ENCODE measurements at places on chromosomes 4 and X.

GRCh38 chr4:40388239-40388638 lies 53.1 kb downstream of the CHRNA9 start:
- no peak for DNase-seq

GRCh38 chr4:122218762-122219161 lies 66.6 kb downstream of the BLTP1 start:
- DNase-seq = no peak

- DNase-seq = no peak
Measured at GRCh38 chr4:177225605-177226004, 84.1 kb upstream of the NEIL3 start.

DNA sequence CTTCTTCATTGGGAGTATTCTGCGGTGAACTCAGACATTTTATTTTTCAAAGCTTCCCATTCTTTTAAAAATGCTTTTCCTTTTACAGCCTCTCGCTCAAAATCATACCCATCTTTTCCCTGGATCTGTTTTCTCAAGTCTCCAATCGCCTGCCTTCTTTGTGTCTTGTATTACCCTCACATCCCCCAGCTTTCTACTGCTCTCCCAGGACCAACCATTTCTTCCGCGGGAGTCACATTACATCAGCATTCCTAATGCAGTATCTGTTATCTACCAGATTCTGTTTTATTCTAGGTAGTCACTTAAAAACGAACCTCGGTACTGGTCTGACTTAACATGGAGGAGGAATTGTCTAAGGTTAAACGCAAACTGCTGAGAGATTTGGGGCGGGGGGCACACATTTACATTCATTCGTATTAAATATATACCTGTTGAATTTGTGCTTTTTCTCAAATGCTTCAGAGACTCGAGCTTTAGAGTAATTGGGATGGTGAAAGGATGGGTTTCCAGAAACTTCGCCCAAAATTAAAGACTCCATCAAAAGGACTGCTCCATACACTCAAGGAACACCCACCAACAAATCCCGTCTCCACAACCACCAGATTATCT lies 493 bp upstream of the UCHL1 start:
- DNase-seq = no peak

- DNase-seq = no peak
Measured at GRCh38 chr4:5964030-5964429, 54.2 kb downstream of the C4orf50 start.

DNA sequence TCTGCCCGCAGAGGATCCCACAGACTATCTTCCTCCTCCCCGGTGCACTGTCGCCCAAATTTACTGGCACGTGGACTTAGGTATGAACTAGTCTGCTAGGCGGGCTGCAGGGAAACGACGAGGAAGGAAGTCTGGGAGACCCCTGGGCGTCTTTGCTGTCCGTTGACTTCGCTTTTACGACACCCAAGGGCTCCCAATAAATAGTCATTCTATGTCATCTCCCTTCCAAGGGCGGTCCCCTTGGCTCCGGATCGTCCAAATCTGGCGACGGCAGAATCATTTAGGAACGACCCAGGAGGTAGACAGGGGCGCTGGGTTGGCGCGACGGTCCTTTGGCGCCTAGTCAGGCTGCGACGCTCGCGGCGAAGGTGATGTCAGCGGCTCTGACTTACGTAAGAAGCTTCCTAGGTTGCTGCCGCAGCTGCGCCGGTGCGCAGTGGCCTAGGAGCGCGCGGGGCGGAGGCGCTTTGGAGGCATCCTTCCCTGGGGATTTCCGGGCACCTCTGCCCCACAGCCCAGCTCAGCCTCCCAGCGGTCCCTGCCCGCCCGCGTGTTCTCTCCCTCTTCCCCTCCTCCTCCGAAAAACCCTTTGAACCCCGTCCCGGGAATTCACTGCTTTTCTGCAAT lies 2.2 kb downstream of the NHS start:
- DNase-seq = no peak

GRCh38 chrX:53421772-53422085 lies 725 bp downstream of the SMC1A start:
- DNase-seq = no peak

- no peak for DNase-seq
Measured at GRCh38 chr4:158094413-158095134, 78.3 kb downstream of the GASK1B start.

DNA sequence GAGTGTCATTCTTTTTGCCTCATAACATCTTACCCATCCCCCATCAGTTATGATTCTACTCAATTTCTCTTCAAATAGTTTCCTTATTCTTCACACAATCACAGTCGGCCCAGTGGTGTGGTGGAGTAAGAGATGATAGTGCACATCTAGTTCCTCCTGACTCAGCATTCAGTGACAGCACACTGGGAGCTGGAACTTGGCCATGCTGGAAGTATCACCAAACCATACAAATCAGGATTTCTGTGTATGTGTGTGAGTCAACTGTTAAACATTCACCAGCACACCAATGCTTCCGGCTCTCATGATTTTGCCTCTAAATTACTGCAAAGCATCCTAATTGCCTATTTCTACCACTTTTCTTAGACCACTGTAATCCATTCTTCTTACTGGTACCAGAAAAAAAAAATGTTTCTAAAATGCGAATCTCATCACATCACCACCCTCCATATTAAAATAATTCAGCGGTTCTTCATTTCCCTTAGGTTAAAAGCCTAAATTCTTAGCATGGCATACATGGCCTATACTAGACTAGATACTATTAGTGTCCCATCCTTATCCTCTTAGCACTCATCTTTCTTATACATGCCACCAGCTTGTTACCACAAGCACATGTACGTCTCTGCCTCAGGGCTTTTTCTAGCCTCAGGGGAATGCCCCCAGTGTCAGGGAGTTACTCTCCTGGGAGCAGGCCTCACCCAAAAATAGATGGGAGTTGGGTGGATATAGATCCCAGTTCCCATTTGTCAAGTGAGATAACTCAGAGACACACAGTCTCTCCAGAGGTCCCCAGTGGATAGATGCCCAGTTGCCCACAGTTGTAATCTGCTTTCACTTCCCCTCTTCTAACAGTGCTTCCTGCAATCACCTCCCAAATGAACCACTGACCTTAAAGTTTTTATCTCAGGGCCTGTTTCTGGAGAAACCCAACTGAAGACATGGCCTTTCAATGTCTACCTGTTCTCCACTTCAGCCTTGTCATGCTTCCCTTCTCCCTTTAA lies 49.2 kb upstream of the DDX53 start:
- DNase-seq = no peak

DNA sequence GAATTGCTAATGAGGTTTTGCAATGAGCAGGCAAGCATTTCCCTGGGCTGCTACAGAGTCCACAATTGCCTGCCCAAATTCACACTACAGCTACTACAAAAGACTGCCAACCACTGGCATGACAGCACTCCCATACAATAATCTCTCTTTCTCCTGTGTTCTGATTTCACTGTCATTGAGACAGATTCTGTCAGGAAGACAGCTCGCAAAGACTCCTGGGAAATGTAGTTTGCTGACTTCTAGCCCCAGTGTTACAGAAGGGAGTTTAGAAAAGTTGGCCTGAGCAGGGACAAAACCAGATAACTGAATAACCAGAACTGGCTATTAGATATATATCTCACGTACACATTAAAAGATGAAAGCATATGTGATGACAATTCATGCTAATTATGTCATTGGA lies 1231.3 kb upstream of the PRKX start:
- no peak for DNase-seq

- no peak for DNase-seq
Measured at GRCh38 chr4:47774079-47774478, 63.8 kb downstream of the CORIN start.

DNA sequence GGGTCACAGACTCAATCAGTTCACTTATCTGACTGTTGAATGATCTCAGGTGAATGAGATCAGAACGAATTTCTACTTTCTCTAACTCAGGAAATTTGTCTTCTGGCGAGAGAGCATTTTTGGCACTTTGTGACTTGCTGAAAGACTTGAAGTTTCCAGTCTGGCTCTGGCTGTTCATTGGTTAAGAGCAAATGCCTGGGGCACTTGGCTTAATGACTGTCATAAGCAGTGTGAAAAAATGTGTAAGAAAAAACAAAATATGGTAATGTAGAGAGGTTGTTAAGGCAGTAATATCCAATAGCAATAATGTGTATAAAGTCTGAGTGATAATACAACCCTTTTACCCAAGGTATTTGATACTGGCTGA lies 71.3 kb upstream of the PGRMC2 start:
- no peak for DNase-seq

GRCh38 chrX:16559206-16559619 lies 90.7 kb upstream of the S100G start:
- no peak for DNase-seq

GRCh38 chr4:169017971-169018370 lies 7.9 kb upstream of the CBR4 start:
- no peak for DNase-seq

DNA sequence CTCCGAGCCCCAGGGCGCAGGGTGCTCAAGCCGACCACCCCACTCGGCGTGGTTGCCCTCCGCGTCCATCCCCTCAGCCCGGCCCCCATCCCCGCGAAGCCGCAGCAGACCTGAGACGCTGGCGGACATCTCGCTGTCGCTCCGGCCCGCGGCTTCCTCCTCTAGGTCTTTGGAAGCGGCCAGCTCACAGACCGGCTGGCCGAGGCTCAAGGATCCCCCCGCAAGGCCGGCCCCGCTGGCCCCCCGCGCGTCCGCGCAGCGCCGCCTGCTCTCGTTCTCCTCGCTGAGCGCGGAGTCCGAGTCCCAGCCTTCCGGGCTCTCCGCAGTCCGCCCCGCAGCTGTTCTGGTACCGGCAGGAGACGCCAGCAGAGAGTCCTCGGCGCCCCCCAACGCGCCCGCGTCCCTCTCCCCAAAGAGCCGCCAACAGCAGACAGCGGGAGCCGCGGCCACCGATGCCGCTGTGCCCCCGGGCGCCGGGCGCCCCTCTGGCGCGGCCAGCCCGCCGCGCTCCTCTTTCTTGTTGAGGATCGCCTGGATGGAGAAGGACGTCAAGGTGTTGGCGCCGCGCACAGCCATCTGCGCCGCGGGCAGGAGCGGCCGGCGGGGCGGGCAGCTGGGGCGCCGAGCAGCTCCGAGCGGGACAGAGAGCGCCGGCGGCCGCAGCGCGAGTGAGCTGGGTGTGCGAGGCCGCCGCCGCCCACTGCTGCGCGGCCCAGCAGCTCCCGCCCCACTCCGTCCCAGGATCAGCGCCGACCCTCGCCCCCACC lies at the start of gene NKX3-2:
Gene NKX3-2, minus strand, starts transcription at position 670 of the 767 bp plus-strand sequence. Its CDS starts 94 bp downstream, at position 576.
- DNase-seq = no peak

GRCh38 chr4:85445050-85445639 lies 29.8 kb upstream of the ARHGAP24 start:
- DNase-seq = no peak

Data from vagina (tissue), 2 donors.